GM23338 (cell line): ENCODE measurements at places on chromosomes 16 and 17. TPM values are rescaled to one million over a fixed set of nuclear protein-coding genes. Genes with fewer than 3 reads are reported as not detected.
A peak's percentile ranks its signal among the peaks of the same experiment; 100 is the strongest.

The SLC16A13 gene
- 4.4 and 4.7 TPM in 2 replicates for total RNA-seq

The CCL3 gene
- total RNA-seq = not detected in 2 replicates

The SCN4A gene
- total RNA-seq = 7.9 and 8.5 TPM in 2 replicates

The CTRB2 gene
- total RNA-seq = not detected in 2 replicates

The WIPF2 gene
- total RNA-seq = 9.2 and 10.8 TPM in 2 replicates

The ESRP2 gene
- 42.7 and 44.0 TPM in 2 replicates for total RNA-seq

DNA sequence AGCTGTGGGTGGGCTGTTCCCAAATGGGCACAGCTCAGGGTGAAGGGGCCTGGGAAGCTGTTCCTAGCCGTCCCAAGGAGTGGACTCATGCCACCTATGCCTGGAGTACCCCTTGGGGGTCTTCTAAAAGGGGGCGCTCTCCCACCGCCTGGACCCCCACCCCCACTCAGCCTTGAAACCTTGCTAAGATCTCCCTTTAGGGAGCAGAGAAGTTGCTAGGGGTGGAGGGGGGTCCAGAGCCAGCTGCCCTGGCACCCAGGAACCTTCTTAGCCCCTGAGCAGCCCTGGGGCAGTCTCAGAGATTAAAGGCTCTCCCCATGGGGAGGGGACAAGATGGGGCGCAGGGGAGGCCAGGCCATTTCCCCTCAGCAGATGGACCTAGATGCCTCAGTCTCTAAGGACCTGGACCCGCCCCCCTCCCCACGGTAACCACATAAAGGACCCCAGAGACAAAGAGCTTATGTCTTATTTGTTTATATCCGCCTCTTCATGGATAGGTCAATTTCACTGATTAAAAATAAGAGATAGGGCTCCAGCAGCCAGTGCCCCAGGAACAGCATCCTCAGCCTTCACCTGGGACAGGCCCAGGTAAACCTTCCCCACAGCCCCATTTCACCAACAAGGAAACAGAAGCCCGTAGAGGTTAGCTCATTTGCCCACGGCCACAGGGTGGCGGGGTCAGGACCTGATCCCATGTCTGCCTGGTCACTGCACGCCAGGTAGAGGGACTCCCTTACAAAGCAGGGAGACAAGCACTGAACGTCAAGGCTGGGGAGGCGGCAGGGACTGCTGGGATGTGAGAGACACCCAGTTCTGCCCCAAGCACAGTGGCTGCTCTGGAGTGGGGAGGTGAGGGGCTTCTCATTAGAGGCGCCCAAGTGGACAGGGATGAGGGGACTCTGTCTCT, 3.4 kb downstream of the MTSS2 start:
- H3K4me1 ChIP-seq = peaks cover 17% of the 10 kb centered on the region
- no peaks in the 10 kb centered on the region for H3K36me3 ChIP-seq
- H3K27ac ChIP-seq = no peak overlapping the region
- H3K27me3 ChIP-seq = peaks cover 8% of the 10 kb centered on the region
- DNase-seq = peak; percentile 52

DNA sequence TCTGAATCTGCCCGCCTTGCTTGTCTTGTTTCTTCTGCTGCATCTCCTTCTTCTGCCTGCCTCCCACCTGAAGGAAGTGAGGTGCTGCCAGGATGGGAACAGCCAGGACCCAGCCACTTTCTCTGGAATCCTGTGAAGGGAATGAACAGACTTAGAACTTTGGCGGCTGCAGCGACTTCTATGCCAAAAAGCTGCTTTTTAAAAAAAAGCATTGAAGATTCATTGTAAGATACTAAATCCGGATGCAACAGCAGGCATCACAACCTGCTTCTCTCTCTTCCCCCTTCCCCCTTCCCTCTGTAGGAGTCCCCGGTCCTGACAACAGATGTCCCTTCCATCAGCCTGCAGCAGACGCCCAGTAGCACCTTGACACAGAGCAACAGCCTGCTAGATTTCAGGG, 176.3 kb downstream of the HS3ST4 start:
- H3K36me3 ChIP-seq = no peaks in the 10 kb centered on the region
- no peaks in the 10 kb centered on the region for H3K4me1 ChIP-seq
- no peak overlapping the region for H3K27ac ChIP-seq
- no peaks in the 10 kb centered on the region for H3K27me3 ChIP-seq
- H3K4me3 ChIP-seq = no peak overlapping the region

DNA sequence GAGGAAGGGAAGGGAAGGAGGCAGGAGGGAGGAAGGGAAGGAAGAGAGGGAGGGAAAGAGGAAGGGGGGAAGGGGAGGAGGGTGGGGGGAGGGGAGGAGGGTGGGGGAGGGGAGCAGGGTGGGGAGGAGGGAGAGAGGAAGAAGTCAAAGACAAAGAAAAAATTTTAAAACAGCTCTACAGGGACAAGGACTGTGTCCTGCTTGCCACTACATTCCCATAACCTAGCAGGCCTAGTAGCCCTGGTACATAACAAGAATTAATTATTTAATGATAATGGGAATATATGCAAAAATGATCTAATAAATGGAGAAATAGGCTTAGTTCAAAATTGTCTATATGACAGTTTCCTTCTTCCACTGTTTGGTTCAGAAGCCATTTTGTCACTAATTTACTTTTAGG, 47.6 kb upstream of the NOG start:
- DNase-seq = no peak
- peaks cover 9% of the 10 kb centered on the region; the same call in 1 of the 2 replicates for H3K4me1 ChIP-seq
- no peaks in the 10 kb centered on the region for H3K27me3 ChIP-seq

DNA sequence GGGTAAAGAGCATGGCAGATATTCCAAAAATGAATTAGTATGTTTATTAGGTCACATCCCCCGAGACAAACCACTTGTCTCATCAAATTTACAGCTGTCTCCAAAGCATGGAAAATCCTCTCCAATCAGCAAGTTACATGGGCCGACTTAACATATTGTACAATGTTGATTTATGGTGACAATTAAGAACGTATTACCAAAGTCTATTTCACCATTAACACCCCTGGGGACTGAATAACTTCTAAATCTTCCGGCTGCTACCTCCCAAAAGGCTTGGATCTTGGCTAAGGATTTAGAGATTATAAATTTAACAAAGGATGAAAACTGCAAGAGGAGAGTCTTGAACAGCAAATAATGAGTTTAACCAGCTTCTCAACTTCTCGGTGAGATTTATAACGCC, 311.9 kb downstream of the NPIPA8 start:
- H3K27me3 ChIP-seq = no peaks in the 10 kb centered on the region
- no peak overlapping the region for H3K27ac ChIP-seq
- no peak for DNase-seq
- H3K4me3 ChIP-seq = no peak overlapping the region

- no peaks in the 10 kb centered on the region for H3K27me3 ChIP-seq
- H3K36me3 ChIP-seq = no peaks in the 10 kb centered on the region
- no peaks in the 10 kb centered on the region for H3K4me1 ChIP-seq
Measured at GRCh38 chr17:50328363-50329325, 17.3 kb upstream of the XYLT2 start.
